ENCODE measurements at places on chromosomes 7 and 10.
A peak's percentile ranks its signal among the peaks of the same experiment; 100 is the strongest.

DNA sequence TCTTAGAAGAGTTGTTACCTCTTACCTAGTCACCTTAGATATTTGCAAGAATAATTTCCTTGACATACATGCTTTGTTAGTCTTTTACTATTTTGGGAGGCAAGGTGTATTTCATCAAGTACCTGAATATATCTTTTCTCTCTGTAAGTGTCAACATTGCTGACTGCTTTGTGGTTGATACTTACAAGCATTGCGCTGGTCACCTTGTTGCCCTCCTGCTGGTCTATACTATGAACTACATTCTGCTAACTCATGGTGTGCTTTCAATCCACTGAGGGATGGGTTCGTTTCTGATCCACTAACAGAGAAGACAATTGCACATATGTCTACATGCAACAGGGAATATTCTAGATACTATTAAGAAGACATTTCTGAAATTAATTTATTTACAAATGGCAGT lies 837.8 kb upstream of the COBL start:
- DNase-seq = no peak

DNA sequence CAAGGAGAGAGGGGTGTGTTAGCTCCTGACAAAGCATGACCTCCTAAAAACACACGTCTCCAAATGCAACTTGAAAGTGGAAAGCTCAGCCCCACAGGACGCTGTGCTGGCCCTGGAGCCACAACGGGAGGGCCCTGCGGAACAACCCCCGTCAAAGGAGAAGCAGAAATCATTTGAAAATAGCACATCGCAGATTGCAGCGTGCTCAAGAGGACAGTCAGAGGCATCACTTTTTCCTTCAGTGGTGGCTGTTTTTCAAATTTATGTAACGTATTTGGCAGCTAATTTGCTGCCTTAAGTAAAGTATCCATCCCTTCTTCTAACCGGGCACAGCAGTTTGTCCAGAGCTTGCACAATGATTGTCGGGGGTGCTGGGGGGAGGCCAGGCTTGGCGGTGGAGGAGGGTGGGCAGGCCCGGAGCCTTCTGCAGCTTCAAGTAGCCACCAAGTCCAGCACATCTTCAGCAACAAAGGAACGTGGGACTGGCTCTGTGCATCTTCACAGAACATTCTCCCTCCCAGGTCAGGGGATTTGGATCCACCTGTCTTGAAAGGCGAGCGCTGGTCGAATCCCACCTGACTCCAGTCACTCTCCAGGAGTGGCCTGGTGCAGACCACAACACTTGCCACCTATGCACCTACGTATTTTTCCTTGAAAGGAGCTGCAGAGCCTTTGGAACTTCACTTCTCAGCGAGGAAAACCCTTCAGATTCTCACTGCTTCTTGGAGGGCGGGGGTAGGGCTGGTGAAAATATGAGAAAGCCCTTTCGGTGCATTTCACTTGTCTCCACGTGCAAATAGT lies 346.3 kb downstream of the DNAJB6 start:
- DNase-seq = no peak

GRCh38 chr7:11707606-11708193 lies 124.3 kb downstream of the THSD7A start:
- no peak for DNase-seq

- DNase-seq = no peak
Observed at GRCh38 chr7:136131304-136131630, 154.1 kb upstream of the MTPN start.

DNA sequence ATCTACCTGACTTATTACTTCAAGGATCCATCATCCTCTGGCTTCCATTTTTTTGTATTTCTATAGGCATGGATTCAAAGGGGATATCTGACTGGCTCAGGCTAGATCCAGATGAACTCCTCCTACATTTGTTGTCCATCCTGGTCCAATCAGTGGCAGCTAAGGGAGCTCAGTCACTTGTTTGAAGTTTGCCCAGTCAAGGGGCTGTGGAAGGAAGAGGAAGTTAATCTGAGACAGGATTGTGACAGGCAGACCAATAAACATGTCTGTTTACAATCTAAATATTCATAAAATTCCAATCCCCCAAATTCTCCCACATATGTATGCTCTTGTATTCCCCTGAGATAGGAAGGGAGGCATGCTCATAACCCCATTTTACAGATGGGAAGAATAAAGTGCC lies 48.7 kb downstream of the CAV1 start:
- no peak for DNase-seq

- DNase-seq = no peak
Observed at GRCh38 chr7:154947604-154948003, 55.3 kb downstream of the PAXIP1 start.

DNA sequence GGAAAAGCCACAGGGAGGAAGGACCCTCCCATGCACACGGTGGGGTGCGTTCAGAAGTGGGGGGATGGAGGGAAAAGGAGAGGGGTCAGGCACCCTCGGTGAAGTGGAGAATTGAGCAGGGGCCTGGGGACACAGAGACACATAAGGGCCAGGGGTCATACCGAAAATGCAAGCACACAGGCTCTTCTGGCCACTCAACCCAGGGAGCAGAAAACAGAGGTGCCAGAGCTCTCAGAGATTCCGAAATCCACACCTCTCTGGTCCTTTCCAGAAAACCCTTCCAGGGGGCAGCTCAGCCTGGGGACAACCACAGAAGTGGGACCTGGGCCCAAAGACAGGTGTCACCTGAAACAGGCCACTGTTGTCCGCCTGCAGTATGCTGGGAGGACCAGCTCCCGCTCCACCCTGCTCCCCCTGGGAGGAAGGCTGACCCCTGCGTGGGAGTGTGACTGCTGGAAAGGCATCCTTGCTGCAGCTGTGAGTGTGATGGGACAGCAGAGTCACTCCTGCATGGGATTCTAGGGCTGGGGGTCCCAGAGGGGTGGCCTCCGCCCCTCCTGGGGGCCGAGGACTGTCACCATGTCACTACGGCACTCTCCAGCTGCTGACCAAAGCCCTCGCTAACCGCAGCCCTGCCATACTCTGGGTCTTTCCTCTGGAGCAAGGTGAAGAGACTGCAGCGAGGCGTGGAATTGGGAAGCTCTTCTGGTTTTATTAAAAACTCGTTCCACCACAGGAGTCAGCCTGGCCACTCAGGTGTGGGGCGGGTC lies 63.1 kb downstream of the TMEM209 start:
- DNase-seq = no peak

- DNase-seq = peak; percentile 63
Observed at GRCh38 chr7:75534727-75535307, 42.7 kb downstream of the SPDYE5 start.

DNA sequence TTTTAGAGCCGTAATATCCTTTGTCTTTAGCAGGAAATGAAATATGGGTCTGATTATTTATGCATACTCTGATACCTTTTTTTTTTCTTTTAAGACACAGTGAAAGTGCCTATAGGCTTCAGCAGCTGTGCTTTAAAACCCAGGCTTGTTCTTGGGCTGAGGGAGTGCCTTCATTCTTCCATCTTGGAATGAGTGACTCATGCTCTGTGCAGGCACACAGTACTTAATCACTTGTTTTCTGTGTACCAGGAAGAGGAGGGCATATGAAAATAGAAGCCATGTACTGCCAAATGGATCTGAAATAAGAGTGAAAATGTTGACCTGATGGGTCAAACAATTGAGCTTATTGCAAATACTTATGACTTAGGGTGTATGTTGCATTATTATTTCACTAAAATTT lies 12.0 kb downstream of the INPP5F start:
- DNase-seq = peak; percentile 84

DNA sequence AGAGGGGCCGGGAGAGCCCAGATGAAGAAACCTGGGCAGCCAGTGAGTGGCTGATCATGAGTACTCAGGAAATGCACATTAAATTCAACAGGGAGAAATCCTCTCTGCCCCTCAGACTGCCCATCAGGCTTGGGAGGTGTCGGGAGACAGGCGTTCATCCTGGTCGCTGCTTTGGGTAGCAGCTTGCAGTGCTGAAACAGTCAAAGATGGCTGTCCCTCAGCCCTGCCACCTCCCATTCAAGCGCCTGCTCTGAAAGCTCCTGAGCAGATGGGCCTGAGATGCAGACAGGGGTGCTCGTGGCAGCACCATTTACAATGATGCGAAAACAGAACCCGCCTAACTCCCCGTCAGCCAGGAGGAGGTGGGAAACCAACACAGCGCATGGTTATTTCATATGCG lies 3.6 kb upstream of the JAKMIP3 start:
- DNase-seq = no peak

- peak; percentile 11 for DNase-seq
Observed at GRCh38 chr7:129240119-129240820, 15.4 kb downstream of the AHCYL2 start.

DNA sequence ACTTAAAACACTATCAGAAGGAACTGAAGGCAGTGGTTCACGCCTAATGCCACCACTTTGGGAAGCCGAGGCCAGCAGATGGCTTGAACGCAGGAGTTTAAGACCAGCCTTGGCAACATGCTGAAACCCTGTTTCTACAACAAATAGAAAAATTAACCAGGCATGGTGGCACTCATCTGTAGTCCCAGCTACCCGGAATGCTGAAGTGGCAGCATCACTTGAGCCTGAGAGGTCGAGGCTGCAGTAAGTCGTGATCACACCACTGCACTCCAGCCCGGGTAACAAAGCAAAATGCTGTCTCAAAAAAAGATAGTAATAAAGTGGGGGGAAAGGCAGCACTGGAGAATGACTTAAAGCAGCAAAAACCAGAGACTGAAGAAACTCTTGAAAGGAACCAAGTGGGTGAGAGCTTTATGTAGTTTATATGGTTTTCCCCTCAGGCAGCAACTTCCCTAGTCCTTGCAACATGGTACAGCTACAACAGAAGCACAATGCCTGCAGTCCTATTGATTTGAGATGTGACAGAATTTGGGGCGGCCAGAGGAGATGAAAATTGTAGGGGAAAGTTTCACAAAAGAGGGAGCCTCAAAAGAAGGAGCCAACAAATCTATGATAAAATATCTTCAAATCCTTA lies 38.1 kb downstream of the GDI2 start:
- DNase-seq = no peak

DNA sequence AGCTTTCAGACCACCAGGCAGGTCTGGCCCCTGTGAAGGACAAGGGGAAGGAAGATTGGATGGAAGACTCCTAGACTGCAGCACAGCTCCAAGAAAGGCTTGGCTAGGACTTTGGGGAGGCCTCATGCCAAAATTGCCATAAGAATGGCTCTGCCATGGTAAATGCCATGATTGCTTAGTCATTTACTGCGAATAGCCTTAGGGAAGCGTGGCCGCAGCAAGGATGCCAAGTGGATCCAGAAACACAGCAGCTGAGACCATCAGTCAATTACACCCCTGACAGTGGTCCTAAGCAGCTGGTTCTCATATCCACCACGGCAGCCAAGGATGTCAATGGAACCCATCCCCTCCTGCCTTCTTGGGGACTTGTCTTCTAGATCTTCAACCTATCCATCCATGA lies 88.2 kb upstream of the AUTS2 start:
- DNase-seq = no peak

Data from AG20443 (cell line).